ENCODE measurements at places on chromosomes 1 and 21.

- DNase-seq, result no peak
Measured at GRCh38 chr1:24317956-24318614, 1.1 kb upstream of the GRHL3 start.

GRCh38 chr1:248047008-248047407, 372 bp downstream of the OR2L3 start:
- DNase-seq, result no peak

DNA sequence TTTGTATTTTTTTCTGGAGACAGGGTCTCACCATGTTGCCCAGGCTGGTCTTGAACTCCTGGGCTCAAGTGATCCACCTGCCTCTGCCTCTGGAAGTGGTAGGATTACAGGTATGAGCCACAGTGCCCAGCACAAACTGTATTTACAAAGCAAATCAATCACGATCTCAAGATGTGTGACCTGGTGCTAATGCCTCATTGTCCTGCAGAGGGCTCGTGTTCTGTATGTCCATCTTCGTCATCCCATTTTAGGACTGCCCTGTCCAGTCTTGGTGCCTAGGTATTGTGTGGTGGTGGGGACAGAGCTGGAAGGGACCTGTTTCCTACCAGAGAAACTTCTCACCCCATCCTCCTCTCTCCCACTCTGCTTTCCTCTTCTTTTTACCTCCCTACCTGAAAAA, 20.2 kb downstream of the PROK1 start:
- no peak for DNase-seq

DNA sequence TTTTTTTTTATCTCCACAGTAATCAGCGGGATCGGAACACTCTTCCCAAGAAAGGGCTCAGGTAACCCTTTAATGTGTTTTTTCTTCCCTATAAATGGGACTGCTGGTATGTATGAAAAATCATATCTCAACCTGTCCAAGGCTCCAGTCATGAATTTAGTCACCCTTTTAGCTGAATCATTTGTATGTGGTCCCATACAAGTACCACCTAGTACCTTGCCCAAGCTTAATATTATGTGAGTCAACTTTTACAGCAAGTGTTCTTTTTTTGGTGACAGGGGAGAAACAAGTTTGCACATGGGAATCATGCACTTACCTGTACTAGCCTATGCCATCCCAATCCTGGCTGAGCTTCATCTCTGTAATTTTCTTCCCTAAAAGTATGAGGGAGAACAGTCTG, 43.7 kb upstream of the IPO9 start:
- DNase-seq, result no peak

DNA sequence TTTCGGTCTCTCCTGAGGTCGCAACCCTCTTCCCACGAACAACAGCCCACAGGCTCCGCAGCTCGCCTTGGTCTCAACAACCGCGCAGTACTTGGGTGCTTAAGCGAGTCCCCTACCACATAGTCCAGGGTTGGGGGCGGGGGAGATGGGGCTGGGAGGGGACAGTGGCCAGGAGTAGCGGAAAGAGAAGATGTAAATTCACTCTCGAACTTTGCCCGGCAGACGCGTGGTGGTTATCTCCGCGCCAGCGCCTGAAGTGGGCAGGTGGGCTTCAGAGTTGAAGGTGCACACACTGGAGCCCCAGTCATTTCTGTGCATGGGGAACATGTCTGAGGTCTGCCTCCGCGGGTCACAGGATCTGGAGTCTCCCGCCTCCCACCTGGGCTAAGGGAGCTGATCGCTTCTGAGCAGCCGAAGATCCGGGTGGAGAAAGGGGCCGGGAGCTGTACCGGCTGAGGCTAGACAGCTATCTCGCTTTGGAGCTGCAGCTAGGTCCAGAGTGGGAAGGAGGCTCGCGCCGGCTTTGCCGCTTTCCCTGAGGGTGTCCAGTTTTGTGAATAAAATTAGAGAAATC, 4.3 kb upstream of the FOXD2 start:
- DNase-seq, result no peak

DNA sequence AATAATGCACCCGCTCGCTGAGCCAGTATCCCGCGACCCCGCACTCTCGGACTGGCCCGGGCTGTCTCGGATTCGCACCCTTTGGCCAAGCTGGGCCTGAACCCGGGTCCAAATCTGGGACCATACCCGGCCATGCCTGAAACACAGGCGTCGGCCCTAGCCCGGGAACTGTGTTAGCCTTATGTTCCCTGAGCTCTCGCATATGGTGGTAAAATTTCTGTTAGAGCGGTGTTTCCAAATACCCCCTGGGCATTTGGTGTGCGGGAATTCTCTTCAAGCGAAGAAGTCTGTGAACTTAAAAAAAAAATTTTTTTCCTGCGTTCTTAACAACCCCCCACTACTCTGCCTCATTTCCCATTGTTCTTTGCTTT, 3.1 kb downstream of the RNF220 start:
- DNase-seq, result no peak

- peak; percentile 53 for DNase-seq
Measured at GRCh38 chr1:223726380-223727001, 14.2 kb downstream of the CAPN2 start.

- DNase-seq, result no peak
Measured at GRCh38 chr1:169860187-169860586, 33.5 kb downstream of the SCYL3 start.

GRCh38 chr1:235933017-235933765, 66.5 kb upstream of the LYST start:
- no peak for DNase-seq

DNA sequence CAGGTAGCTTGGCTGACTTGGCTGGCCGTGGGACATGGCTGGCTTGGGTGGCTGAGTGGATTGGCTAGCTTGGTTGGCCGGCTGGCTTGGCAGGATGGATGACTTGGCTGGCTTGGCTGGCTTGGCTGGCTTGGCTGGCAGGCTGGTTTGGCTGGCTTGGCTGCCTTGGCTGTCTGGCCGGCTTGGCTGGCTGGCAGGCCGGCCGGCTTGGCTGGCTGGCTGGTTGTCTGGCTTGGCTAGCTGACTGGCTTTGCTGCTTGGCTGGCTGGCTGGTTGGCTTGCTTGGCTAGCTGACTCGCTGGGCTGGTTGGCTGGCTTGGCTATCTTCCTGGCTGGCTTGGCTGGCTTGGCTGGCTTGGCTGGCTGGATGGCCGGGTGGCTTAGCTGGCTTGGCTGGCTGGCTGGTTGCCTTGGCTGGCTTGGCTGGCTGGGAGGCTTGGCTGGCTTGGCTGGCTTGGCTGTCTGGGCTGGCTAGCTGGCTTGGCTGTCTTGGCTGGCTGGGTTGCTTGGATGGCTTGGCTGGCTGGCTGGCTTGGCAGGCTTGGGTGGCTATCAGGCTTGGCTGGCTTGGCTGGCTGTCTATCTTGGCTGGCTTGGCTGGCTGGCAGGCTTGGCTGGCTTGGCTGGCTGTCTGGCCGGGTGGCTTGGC, 129.7 kb upstream of the FAM72C start:
- DNase-seq, result no peak

- DNase-seq, result no peak
Measured at GRCh38 chr1:27049607-27050006, 37.0 kb upstream of the TENT5B start.

DNA sequence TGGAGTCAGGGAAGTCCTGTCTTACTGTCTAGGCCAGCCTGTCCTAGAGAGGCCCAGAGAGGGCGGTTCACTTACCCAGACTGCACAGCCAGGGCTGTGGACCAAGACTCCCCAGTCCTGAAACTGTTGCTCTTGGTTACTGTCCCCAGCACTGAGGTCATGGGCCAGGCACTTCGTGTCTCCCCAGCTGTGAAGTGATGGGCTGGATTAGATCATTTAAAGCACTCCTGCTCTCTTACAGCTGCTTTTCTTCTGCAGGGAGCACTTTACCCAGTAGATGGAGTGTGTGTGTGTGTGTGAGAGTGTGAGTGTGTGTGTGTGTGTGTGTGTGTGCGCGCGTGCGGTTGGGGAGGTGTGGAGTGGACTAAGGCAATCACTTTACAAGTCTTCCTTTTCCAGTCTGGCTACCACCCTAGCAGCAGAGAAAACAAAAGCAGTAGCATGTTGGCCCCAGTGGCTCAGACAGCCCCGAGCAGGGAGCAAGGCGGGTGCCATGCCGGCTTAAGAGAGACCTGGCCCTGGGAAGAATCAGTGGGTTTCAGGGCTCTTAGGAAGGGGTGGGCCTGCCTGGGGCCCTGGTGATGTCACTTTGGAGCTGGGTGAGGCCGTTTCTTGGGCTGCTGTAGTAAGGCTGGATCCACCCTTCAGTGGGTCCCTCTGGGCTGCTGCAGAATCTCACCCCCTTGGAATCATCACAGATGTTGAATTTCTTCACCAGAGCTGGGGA, 2.4 kb downstream of the SPSB1 start:
- no peak for DNase-seq

GRCh38 chr1:41894101-41894807, 24.5 kb downstream of the HIVEP3 start:
- DNase-seq, result no peak

GRCh38 chr1:174243451-174244000, 84.2 kb downstream of the RABGAP1L start:
- DNase-seq, result no peak

- DNase-seq, result no peak
Measured at GRCh38 chr1:66535061-66535460, 1.1 kb downstream of the SGIP1 start.

DNA sequence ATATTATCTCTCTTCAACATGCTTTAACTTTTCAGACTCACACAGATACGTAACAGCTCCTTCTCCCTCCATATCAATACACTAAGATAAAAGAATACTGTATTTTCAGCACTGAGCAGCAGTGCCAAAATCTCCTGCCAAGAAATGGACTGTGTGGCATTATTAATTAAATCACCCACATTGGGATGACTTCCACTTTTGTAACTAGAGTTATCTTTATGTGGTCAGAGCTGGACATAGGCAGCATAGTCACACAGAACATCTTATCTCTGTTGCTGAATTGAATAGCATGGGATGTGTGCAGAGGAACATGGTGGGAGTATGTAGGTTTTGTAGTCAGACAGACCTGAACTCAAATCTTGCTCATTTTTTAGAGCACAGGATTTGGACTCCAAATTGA, 41.4 kb upstream of the CACYBP start:
- no peak for DNase-seq

GRCh38 chr1:63563745-63564144, 29.5 kb upstream of the PGM1 start:
- no peak for DNase-seq

DNA sequence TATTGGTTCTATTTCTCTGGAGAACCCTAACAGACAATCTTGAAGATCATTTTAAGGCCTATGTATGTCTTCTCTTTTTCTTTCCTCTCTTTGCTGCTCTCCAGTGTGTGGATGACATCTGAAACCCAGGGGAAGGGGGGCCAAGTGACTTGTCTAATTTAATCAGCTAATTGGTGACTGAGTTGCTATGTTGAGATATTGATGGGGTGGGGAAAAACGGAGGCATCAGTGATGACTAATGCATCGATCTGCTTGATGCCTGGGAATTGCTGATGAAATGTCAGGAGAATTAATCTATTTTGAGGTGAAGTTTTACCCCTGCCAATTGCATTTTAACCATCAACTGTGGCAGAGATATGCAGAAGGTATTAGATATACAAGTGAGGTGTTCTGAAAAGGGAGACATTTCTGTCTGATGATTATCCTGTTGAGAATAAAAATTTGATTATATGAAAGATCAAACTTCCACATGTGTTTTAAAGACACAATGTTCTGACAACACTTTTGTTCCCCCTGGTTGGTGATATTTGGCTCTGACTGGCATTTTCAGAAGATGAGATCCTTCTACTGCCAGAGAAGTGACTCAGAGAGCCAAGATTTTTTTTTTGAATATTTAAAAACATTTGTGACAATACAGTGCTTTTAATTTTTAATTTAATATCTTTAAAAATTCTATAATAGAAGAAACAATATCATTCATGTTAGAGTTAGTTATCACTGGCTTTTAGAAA, 18.7 kb upstream of the PTGFR start:
- no peak for DNase-seq

DNA sequence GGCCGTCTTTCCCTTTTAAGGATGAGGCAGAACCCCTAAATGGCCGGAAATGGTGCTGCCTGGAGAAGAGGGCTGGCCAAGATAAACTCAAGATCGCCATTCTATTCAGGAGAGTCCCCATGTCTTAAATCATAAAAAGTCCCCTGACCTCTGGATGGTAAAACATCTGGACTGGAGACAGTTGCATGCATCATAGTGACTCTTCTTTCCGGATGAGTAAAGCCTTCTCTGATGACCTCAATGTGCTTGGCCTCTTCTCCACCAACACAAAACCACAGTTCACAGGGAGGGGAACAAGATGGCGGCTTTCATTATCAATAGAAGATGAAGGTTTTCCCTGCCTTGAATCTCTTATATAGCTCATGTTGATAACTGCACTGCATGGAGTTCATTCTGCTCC, 27.5 kb upstream of the H6PD start:
- DNase-seq, result no peak

GRCh38 chr1:98147280-98147679, 226.4 kb upstream of the DPYD start:
- DNase-seq, result no peak

GRCh38 chr1:82775406-82776000, 974.8 kb downstream of the ADGRL2 start:
- no peak for DNase-seq

DNA sequence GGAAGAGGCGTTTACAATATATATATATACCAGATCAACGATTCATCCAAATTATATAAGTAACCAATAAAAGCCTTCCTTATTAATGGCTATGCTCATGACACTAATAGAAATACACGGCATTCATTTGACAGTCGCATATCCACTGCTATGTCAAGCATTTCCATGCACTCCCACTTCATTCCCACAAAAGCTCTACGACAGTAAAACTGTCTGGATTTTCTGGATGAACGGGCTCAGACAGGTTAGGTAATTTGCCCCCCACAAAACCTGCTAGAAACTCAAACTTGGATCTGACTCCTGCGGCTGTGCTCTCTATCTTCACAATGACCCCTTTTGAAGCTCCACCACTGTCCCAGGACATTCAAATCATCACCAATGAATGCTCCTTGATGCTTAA, 11.4 kb downstream of the DNAJC11 start:
- DNase-seq, result no peak

DNA sequence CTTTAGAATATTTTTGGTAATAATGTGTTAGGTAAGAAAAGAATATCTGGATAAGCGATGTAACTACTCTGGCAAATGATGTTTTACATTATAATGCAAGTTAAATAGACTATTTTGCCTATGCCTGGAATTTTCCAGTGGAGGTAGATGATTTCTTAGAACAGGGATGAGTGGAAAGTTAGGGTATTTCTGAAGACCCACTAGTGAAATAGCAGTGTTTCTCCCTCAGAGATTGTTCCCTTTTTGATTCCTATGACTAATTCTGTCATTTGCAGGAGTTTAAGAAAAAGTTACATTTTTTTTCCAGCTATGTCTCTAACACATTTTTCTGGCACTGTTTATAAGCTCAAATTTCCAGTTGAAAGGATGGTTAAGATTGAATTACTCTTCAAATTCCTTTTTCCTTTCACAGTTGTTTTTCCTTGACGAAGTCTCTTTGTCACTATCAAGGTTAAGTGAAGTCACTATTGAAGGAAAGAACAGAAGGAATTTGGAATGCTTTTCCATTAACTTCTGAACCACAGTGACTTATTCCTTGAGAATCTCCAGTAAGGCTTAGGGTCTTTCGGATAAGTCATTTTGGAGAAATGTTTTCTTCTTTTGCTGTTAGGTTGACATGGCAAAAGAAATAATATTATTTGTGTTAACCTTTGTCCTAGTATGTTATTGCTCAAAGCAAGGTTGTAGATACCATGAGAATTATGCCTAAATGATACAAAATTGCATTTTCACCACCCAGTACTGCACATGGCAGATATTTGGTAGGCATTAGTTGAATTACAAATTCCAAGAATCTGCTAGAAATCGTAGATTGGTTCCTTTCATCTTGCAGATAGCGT, 42.9 kb upstream of the ZNF326 start:
- DNase-seq, result no peak
